ENCODE measurements at places on chromosomes 13 and 19.

GRCh38 chr13:42553098-42554046, 20.6 kb upstream of the TNFSF11 start:
- H3K27ac ChIP-seq = no peak overlapping the region
- no peak for DNase-seq
- peaks cover 19% of the 10 kb centered on the region for H3K4me1 ChIP-seq
- no peaks in the 10 kb centered on the region for H3K36me3 ChIP-seq

GRCh38 chr13:78566631-78567030, 36.7 kb downstream of the POU4F1 start:
- H3K4me1 ChIP-seq = no peaks in the 10 kb centered on the region
- no peak overlapping the region for H3K27ac ChIP-seq
- H3K4me3 ChIP-seq = no peak overlapping the region

GRCh38 chr13:111952032-111952431, 114.9 kb upstream of the SOX1 start:
- H3K4me3 ChIP-seq = no peak overlapping the region
- H3K4me1 ChIP-seq = no peaks in the 10 kb centered on the region
- no peak for DNase-seq
- H3K27me3 ChIP-seq = no peaks in the 10 kb centered on the region
- H3K36me3 ChIP-seq = no peaks in the 10 kb centered on the region
- H3K27ac ChIP-seq = no peak overlapping the region

- peaks cover 19% of the 10 kb centered on the region for H3K4me1 ChIP-seq
- H3K36me3 ChIP-seq = no peaks in the 10 kb centered on the region
- peaks cover 29% of the 10 kb centered on the region for H3K27me3 ChIP-seq
- no peak overlapping the region for H3K27ac ChIP-seq
Measured at GRCh38 chr13:42038661-42039456, 9.6 kb upstream of the DGKH start.

DNA sequence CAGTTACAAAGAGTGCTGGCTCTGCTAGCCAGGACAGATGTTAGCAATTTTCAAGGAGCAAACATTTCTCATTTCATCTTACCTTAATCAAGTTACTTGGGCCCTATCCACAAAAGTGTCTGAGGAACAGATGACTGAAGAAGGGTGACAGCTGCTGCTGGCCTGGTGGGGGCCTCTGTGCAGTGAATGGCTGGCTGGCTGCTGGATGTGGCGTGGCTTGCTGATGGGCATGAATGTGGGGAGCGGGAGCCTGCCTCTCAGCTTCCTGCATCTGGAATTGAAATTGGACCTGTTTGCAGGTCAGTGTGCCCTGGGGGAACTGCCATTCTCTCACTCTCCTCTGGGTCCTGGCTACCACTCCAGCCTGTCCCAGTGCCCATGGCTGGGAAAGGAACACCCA, 94.7 kb downstream of the RGCC start:
- no peaks in the 10 kb centered on the region for H3K4me1 ChIP-seq
- no peak overlapping the region for H3K4me3 ChIP-seq
- no peaks in the 10 kb centered on the region for H3K36me3 ChIP-seq
- DNase-seq = no peak

DNA sequence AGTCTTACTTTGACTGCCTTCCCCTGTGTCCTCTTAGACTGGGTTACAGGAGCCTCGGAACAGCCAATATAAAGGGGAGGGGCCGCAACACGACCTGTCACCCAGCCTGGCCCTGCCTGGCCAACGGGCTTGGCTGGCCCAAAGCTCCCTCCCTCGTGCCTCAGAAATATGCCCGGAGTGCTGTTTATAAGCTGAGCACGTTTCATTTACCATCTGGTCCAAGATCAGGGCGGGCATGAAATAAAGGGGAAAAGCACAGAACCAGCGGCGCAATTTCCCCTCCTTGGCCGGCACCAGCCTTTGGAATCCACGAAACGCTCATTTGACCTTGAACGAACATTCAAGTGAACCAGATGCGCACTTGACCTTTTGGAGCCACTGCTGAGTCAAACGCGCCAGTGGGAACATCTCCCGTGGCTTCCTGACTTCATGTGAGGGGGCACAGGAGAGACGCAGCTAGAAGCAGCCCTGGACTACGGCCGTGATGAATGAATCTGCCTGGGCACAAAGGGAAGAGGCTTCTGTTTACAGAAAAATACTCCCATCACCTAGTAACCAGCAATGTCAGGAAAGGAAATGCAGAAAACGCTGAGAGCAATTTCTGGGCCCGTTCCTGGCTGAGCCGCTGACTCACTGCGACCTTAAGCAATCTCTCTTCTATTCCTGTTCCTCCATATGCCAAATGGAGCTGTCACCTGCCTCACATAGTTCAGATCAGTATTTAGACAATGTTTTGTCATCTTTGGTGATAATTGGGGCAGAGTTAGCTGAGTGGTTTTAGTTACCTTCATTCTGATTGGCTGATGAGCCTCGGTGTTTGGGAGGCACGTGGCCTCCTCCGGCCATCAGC, 53.3 kb downstream of the RFX2 start:
- H3K4me1 ChIP-seq = peaks cover 60% of the 10 kb centered on the region
- no peaks in the 10 kb centered on the region for H3K27me3 ChIP-seq
- H3K4me3 ChIP-seq = no peak overlapping the region
- peak overlapping the region; percentile 97 for H3K27ac ChIP-seq
- no peaks in the 10 kb centered on the region for H3K36me3 ChIP-seq

DNA sequence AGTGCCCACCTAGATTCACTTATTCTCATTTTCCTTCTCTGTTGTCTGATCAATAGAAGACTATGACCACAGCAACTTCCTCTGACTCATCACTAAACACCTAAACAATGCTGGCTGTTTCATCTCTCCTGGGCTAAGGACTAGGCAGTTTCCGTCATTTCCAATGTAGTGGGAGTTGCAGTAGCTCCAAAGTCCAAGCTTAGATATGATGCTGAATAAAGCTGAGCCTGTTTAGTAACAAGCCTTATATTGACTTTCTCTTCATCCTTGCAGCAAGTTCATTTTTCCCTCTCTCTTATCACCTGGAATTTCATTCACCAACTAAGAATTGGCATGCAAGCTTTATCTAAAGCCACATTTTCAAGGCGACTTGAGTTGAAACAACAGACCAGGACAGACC, 53.5 kb upstream of the PCDH9 start:
- no peaks in the 10 kb centered on the region for H3K36me3 ChIP-seq
- no peaks in the 10 kb centered on the region for H3K27me3 ChIP-seq
- no peak for DNase-seq
- H3K4me1 ChIP-seq = no peaks in the 10 kb centered on the region
